ENCODE measurements at places on chromosomes 13 and 19.

- DNase-seq, result peak; percentile 29
Observed at GRCh38 chr13:33079960-33080359, 63.7 kb downstream of the KL start.

DNA sequence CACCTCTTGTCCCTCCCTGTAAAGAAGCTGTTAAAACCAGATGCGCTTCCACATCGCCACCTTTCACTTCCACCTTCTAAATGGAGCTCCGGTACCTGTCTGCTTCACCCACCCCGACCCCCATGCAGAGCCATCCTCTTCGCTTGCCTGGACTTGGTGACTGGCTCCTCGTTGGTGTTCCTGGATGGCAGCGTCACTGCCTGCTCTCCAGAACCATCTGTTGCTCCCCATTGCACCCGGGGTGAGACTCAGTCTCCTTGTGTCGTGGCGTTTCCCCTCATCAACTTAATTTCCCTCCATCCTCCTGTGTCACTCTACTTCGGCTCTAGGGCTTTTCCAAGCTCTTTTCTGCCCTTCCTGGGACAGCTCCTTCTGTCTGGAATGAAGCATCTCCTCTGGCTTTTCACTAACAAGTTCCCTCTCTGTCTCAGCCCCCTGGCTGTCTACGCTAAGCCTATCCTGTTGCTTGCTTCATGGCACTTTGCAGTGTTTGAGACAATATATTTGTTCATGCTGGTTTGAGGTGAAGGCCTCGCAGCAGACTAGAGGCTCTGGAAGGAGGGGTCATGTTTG lies 10.3 kb downstream of the CEBPG start:
- DNase-seq, result no peak

DNA sequence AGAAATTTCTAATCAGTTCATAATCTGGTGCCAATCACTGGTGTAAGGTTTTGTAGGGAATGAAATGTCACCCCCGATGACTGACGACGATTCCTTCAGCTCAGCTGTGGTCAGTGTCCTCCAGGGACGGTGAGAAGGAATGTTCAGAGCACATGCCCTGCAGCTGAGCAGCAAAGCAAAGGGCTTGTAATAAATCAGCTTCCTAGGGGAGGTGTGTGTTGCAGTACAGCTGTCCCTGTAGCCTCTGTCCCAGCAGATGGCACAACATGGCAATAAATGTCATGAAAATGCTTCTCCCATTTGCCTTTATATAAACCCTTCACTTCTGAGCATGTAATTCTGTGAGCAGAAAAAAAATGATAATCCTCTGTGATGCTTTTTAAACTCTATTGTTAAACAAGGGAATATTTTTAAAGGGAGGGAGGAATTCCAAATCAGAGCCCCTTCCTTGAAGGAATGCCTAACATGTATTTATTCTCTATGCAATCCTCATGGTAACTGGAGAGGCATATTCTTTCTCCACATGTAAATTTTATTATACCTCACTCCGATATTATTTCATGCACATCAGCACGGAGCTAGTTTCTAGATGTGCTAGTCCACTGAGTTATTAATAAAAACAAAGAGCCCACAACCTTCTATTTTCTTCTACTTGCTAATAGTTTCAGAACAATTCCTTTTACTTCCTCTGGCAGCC lies 102.5 kb downstream of the FAM216B start:
- DNase-seq, result no peak

GRCh38 chr13:70616847-70617246 lies 508.6 kb upstream of the KLHL1 start:
- no peak for DNase-seq

GRCh38 chr19:18232540-18233223 lies 6.4 kb upstream of the PDE4C start:
- DNase-seq, result peak; percentile 18

Data from inflammatory macrophage (primary cell).